ENCODE measurements at places on chromosomes 6 and 20.

DNA sequence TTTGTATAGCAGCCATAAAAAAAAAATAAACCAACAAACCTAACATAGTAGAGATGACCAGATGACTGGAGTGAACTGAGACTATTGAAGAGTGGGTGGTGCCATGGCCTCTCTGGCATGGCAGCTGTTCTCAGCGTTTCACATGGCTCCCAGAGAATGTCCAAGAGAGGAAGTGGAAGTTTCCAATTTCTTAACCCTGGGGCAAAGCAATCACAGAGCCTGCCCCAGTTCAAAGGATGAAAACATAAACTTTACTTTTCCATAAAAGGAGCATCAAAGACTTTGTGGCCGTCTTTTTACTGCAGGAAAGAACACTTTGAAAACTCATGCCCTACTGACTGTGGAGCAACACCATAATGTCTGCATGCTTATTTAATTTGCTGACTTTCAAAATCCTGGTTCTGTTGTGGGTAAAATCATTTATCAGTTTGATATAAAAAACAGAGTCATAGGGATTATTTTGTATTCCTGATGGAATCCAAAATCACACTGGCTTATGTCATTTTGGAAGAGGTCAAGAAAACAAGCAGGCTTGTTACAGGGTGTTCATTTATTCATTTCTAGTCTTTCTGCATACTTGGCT lies 165.4 kb downstream of the SLC35B3 start:
- DNase-seq: no peak

DNA sequence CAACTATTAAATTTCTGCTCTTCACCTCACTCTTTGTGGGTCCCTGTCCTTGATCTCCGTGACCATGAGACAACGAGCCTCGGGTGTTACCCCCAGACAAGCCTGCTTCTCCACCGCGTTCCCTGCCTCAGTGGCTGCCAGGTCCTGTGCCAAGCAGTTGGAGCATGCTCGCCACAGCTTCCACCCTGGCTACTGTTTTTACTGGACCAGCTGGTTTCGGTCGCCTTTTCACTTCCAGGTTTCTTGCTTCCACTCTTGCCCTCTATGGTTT lies 5.6 kb downstream of the TP53RK start:
- no peak for DNase-seq

GRCh38 chr6:128238225-128238624 lies 282.2 kb downstream of the PTPRK start:
- peak; percentile 72 for DNase-seq

DNA sequence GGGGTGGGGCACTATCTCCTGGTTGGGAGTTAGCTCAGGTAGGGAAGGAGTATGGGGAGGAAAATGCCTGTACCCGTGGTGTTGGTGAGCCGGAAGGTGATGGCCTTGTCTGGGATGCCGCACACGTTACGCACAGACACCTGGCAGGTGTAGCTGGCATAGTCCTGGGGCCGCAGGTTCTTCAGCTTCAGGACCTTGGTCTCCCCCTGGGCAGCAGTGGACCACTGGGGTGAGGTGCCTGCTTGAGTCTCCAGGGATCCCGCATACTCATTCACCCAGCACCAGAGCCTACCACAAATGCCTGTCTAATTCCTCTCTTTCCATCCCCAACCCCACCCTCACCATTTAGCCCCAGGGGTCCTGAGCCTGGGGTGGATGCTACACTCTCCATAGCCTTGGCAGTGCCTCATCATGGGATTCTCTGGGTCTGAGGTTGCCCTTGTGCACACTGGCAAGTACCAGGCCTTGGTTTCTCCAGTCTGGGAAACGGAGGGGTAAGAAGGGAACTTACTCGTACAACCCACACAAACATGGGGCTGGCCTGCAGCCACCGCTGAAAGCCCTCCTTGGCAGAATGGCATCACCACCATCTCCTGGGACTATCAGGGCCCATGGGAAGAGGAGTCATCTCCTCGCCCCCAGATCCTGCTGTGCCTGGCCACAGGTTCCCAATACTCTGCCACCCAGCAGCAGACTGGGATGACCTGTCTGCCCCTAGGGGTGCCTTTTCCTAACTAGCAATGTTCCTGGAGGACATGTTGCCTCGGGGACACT lies 42.8 kb downstream of the MDGA1 start:
- no peak for DNase-seq

DNA sequence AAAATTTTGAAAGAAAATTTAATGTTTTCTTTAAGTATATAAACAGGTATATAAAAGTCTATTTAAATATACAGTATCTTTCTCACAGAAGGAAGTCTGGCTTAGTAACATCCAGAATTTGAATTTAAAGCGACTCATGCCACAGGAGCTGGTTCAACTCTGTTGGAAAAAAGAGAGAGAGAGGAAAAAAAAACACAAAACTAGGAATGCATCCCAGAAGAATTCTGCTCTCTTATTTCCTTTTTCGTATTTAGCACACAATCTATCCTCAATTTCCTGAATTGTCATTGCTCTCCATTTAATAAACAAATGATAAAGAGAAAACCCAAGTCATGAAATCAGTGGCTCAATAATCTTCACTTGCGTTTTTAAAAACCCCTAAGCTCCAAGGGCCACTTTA lies 107.5 kb upstream of the SCAF8 start:
- no peak for DNase-seq

DNA sequence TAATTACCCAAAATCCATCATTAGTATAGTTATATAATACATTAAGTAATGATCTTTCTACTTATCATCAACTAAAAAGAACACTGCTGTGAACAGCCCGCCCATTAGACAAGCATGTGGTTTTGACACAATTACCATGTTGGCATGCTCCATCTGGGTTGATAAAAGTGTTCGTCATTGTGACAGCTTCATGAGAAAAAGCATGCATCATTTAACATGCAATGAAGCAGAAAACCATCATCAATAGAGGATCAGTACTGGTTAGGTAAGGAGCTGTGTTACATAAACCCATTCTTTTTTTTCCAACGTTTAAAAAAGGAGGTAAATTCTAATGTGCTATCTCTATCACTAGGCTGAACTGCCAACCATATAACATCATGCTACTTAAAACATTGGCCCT lies 101.9 kb downstream of the EPB41L2 start:
- DNase-seq: no peak

DNA sequence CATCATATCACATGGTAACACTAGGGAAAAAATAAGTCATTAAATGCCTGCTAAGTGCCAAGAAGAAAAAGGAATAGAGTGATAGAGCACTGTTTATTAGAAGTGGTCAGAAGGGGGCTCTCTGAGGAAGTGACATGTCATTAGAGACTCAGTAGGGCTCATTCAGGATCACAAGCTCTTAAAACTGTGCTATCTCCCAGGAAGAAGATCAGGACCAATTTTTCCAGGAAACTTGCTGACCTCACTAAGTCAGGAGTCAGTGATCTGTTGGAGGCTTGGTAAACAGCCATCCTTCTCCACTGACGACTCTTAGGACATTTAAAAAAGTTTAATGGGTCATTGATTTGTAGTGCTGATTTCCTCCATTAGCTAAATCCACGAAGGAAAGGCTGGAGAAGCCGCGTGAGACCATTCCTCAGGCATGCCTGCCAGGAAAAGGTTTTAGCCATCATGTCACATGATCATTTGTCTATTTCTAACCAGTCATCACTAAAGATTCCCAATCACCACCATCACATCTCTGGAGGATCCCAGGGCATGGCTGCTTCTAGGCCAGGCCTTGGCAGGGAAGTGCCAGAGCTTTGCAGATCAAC lies 5.9 kb upstream of the PTPN1 start:
- DNase-seq: no peak

GRCh38 chr6:107617341-107617932 lies 127.5 kb downstream of the SOBP start:
- no peak for DNase-seq

DNA sequence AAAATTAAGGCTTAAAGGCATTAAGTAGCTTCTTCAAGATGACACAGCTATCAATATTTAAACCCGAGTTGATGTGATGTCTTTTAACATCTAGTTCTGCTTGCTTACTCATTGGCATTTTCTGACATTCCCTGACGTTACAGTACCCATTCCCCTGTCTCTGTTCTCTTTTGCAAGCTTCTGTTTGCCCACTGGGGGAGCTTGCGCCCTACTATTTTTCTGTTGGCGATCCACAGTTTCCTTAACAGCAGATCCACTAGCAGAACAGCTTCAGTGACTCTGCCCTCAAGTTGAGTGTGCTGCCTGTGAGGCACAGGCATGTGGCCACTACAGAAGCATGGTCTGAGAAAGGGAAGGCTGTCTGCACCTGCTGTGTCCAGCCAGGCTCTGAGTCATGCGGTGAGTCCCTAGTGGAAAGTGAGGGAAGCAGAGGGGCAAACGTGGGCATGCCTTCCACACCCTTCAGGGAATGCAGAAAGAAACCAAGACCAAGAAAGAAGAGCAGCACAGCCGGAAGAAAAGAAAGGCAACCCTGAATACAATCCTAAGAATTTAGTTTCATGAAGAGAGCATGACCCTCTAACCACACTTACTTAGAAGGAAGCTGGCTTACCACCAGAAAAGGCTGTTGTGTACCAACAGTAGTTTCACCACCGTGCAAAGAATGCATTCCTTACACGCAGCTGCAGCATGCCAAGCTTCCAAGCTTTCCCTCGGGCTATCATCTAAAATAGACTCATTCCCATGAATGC lies 97.7 kb upstream of the VGLL2 start:
- no peak for DNase-seq

DNA sequence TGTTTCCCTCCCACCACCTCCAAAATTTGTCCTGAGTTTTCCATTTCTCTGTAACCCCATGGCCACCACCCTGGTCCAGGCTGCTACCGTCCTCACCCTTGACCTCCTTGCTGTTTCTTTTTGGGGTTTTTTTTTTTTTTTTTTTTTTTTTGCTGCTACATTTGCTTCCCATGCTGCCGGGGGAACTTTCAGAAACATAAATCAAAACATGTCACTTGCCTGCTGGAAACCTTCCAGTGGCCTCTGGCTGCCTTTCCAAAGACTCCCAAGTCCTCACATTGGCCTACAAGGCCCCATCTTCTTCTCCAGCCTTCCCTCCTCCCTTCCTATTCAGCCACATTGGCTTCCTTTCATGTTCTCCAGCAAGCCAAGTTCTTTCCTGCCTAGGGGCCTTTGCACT lies 50.4 kb upstream of the PTGIS start:
- no peak for DNase-seq

GRCh38 chr6:119501798-119502483 lies 152.4 kb upstream of the MAN1A1 start:
- no peak for DNase-seq

DNA sequence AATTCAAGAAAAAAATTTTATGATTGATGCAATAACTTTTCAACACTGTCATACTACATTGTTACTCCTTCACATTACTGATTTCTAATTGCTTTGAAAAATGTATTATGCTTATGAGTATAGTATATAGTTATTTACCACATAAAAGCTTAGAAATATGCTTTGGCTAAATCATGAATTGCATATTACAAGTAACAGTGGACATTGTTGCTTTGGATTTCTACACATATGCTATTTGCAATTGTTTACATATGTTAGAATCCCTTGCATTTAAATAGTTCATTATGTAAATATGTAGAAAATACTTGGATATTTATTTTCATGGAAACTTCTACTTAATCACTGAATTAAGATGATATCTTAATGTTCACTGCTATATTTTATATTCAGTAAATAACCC lies 577.5 kb downstream of the QKI start:
- DNase-seq: no peak

DNA sequence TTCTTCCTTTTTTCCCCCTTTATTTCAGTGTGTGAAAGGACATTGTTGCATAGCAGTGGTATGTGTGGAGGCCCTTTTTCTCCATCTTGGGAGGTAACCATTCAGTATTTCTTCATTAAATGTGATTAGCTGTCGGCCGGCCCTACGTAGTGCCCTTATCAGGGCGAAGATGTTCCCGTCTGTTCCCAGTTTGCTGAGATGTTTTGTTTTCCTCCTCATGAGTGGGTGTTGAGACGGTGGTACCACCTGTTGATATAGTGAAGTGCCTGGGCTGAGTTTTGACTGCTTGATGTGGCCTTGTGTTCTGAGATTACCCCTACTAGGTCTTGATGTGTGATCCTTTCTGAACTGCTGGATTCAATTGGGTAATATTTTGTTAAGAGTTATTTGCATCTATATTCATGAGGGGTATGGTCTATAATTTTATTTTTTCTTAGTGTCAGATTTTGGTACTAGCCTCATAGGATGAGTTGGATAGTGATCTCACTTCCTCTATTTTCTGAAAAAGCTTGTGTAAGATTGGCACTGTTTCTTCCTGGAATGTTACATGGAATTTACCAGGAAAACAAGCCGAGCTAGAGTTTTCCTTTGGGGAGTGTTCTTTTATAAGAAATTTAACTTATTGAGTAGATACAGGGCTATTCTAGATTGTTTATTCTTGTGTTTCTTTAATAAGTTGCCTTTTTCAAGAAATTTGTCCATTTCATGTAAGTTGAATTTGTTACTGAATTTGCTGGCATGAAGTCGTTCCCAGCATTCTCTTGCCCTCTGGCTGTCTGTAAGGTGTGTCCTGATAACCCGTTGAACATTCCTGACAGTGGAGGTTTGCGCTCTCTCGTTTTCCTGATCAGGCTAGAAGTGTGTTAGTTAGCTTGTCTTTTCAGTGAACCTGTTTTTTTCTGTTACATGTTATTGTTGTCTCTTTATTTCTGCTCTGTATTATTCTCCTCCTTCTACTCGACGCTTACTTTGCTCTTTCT lies 4.3 kb downstream of the MTG2 start:
- DNase-seq: no peak

DNA sequence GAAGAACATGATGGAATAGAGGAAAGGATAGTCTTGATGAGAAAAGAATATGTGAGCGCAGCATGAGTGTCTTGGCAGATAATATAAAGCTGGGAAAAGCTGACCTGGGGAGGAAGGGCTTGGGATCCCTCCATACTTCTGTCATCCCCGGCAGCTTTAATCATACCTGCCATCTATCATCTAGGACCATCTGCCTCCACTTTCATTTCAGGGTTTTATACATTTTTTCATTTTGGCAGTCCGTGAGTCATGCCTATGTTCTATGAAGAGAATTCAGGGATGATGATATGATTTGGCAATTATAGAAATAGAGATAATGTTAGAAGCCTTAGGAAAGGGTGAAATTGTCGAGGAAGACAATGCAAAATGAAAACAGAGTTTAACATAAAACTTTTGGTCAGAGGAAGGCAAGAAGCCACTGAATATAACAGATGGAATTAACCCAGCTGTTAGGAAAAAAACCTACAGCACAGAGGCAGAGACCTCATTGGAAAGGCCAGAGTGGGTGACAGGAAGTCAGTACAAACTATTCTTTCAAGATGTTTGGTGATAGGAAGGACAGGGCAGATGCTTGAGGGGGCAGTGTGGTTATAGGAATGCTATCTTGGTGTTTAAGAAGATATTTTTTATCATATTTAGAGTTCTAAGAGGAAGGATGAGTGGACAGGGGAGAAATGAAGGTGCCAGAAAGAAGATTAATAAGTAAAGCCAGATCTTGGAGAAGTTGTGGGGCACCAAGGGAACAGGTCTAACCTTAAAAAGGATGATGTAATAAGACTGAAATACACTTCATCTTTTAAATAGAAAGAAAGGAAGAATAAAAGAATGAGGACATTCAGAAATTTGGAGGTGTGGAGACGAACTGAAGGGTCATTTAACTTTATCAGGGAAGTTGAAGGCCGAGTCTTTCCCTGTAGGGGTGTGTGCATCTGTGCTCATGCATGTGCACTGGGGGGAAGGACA lies 37.8 kb downstream of the MARCKS start:
- no peak for DNase-seq

GRCh38 chr6:115592025-115592424 lies 468.7 kb downstream of the FRK start:
- no peak for DNase-seq

All from globus pallidus (tissue), 1 donor.